ENCODE measurements at places on chromosomes 2 and 18. TPM values are rescaled to one million over a fixed set of nuclear protein-coding genes. Genes with fewer than 3 reads are reported as not detected.

GRCh38 chr2:75130171-75130570 lies 69.1 kb downstream of the TACR1 start:
- no peak for DNase-seq

- DNase-seq = no peak
Observed at GRCh38 chr2:98908931-98909316, 27.1 kb downstream of the CRACDL start.

DNA sequence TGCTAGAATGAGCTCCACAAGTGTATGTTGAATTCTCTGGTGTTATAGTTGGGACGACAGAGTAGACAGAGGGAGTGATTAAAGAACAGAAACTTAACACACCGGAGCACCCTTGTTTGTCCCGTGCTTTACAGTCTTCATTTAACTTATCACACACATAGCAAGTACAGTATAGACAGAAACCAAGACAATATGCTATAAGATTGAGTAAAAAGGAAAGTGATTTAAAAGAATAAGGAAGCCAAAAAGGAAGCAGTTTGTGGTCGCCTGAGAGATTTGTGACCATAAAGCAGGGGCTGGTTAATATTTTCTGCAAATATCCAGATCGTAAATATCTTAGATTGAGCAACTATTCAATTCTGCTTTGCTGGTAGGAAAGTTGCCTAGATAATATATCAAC lies 1128.4 kb downstream of the TSN start:
- DNase-seq = no peak

DNA sequence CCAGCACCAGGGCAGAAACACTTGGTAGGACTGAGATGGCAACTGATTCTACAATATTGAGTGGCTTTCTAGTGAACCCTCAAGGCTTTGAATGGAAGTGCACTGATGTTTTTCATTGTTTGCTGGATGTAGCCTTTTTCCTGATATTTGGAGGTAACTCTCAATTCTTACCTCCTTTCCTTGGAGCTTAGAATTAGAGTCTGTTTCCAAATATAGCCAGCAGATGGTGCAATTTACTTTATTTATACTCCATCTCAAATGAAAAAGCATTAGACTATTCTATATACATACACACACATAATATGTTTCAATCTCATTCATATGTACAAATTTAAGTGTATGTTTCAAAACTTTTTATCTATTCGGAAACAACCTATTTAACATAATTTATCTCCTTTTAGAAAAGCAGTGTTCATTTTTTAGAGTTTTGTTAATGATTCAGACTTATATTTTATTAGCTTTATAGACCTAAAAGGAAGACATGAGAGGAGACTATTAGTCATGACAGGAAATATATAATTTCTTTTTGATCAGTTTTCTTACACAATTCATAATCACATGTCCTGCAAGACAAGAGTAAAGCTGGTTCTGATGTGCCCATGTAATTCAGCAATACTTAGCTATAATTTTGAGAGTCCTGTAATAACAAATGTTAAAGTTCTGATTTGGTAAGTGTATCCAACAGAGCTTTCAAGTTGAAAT lies 124.8 kb downstream of the NUP35 start:
- peak; percentile 20 for DNase-seq

The REG1B gene
- polyA plus RNA-seq = not detected

GRCh38 chr2:119809339-119810048 lies 49.8 kb downstream of the PTPN4 start:
- no peak for DNase-seq

GRCh38 chr2:196586511-196586991 lies 53.0 kb upstream of the CCDC150 start:
- DNase-seq = no peak

The SLC5A7 gene
- not detected for polyA plus RNA-seq

DNA sequence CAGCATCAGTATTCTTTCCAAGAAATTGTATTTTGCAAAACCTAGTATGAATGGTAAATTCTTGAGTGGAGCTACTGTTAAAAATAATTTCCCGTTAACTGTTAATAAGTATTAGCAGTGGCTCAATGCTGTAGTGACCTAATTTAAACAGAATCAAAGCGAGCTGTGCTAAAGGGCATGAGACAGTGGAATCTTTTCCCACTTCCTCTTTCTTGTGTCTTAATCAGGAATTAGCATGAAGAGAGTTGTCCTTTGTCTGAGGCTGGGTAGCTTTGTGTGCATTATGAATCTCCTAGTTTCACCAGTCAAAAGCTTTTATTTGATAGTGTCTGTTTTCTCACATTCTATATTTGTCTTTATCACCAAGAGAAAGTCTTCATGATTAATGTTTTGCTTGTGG lies 298.8 kb upstream of the GCFC2 start:
- no peak for DNase-seq

DNA sequence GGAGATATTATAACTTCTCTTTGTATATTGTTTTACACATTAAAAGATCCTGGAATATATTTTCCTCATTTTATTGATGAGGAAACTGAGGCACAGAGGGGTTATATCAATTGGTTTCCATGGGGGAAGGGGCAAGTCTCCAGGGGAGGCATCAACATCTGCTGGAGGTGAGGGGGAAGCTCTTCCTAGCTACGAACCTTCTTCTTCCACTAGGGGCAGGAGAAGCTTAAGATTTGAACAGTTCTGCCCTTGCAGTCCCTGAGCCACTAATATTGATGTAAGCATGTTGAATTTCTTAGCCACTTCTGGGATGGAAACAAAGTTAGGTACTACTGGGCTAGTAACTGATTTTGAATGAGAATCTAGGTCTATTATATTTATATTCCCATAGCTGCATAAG lies 140.1 kb upstream of the AQP4 start:
- no peak for DNase-seq

The MAIP1 gene
- polyA plus RNA-seq = 17.7 TPM

The LYPD1 gene
- polyA plus RNA-seq = not detected

The TRIP12 gene
- 48.3 TPM for polyA plus RNA-seq

DNA sequence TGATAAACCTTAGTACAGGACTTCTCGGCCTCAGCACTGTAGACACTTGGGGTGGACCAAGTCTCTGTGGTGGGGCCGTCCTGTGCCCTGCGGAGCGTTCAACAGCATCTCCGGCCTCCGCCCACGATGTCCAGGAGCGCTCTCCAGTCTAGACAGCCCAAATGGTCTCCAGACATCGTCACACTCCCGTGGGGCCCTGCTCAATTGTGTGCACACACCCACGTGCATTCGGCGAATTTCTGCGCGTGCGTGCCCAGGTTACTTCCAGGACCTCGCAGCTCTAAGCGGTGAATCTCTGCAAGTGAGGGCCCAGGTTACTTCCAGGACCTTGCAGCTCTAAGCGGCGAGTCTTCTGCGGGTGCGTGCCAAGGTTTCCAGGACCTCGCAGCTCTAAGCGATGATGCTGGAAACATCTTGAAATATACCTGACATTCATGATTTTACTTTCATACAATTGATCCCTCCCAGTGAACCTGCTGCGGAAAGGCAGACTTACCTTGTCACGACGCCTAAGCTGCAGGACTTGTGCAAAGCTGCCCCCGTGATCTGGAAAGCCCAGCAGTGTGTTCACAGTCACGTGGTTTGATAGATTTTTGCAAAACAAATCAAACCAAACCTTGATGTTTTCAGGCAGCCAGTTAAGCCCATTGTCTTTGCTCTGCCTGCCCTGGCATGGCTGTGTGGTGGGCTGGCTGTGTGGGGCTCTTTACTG lies 16.1 kb upstream of the OTOS start:
- DNase-seq = no peak

- no peak for DNase-seq
Observed at GRCh38 chr18:59540346-59540745, 156.9 kb downstream of the CCBE1 start.

- DNase-seq = peak; percentile 3
Observed at GRCh38 chr18:21897811-21898210, 157.2 kb downstream of the MIB1 start.

- no peak for DNase-seq
Observed at GRCh38 chr18:51523671-51524070, 326.2 kb upstream of the MEX3C start.

The NT5DC4 gene
- not detected for polyA plus RNA-seq

DNA sequence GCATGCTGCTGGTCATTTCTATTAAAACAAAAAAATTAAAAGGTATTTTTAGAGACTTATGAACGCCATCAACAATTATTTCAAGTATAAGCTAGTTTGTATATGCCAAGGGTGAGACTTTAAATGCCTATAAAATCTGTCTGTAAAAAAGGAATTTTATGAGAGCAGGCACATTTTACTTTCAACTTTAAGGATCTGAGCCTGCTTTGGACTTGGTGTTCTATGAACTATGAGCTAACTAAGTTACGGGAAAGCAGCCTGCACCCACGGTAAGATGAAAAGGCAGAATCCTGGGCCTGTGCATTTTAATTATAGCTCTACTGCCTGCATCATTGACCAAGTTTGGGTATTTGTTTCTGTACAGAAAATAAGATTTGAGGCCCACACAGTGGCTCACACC lies 95.4 kb downstream of the PLEKHM3 start:
- DNase-seq = no peak

GRCh38 chr2:54605836-54606235 lies 117.6 kb upstream of the EML6 start:
- no peak for DNase-seq

DNA sequence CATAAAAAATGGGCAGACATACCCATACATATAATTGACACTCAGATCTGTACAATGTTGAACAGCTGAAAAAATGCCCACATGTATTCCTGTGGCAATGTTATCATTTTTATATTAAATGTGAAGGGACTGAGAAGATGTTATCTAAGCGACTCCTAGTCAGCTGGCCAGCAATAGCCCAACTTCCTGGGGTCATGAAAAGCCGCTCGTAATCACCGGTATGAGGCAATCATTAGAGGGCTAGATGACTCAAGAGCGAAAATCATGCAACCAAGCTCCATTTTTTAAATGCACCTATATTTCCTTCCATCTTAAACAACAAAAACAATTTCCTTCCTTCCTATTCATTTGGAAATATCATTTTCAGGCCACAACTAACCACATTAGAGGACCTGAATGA lies 274.6 kb upstream of the CCDC68 start:
- no peak for DNase-seq

- DNase-seq = no peak
Observed at GRCh38 chr18:48629730-48630324, 91.0 kb downstream of the CTIF start.

GRCh38 chr2:2038746-2039530 lies 292.1 kb downstream of the MYT1L start:
- DNase-seq = no peak

GRCh38 chr2:237944302-237944701 lies 22.5 kb upstream of the UBE2F start:
- DNase-seq = no peak

- DNase-seq = no peak
Observed at GRCh38 chr2:145939949-145940348, 1420.0 kb upstream of the ZEB2 start.

GRCh38 chr2:119699016-119699606 lies 20.1 kb downstream of the TMEM177 start:
- DNase-seq = no peak

The CD8B2 gene
- polyA plus RNA-seq = not detected

The MSTN gene
- polyA plus RNA-seq = not detected
